ENCODE measurements at places on chromosomes 13 and 19.

GRCh38 chr13:56659041-56659471 lies 481.7 kb upstream of the PRR20A start:
- DNase-seq, result no peak

DNA sequence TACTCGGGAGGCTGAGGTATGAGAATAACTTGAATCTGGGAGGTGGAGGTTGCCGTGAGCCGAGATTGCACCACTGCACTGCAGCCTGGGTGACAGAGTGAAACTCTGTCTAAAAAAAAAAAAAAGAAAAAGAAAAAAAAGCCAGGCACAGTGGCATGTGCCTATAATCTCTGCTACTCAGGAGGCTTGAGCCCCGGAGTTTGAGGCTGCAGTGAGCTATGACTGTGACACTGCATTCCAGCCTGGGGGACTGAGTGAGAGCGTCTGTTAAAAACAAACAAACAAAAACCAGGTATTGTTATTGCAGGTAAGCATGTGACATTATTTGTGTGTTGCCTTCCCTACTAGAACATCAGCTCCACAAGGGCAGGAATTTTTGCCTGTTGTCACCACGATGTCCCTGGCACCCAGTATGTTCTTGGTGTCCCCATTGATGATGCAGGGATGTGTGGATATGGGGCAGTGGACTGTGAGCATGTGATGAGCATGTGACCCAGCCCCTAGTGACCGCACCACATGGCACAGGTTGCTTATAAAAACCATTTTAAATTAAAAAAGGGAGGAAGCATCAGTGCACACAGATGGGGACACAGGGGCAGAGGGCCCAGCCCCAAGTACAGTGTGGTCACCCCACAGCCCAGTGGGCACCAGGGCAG lies 1.6 kb upstream of the KANK2 start:
- DNase-seq, result no peak

GRCh38 chr13:42181381-42181953 lies 90.5 kb upstream of the AKAP11 start:
- no peak for DNase-seq

- DNase-seq, result no peak
Measured at GRCh38 chr13:23645851-23646250, 75.6 kb downstream of the TNFRSF19 start.

GRCh38 chr19:1252221-1252820 lies 3.9 kb downstream of the MIDN start:
- DNase-seq, result peak; percentile 96

GRCh38 chr19:7953576-7953975 lies 10.1 kb upstream of the TIMM44 start:
- DNase-seq, result no peak

DNA sequence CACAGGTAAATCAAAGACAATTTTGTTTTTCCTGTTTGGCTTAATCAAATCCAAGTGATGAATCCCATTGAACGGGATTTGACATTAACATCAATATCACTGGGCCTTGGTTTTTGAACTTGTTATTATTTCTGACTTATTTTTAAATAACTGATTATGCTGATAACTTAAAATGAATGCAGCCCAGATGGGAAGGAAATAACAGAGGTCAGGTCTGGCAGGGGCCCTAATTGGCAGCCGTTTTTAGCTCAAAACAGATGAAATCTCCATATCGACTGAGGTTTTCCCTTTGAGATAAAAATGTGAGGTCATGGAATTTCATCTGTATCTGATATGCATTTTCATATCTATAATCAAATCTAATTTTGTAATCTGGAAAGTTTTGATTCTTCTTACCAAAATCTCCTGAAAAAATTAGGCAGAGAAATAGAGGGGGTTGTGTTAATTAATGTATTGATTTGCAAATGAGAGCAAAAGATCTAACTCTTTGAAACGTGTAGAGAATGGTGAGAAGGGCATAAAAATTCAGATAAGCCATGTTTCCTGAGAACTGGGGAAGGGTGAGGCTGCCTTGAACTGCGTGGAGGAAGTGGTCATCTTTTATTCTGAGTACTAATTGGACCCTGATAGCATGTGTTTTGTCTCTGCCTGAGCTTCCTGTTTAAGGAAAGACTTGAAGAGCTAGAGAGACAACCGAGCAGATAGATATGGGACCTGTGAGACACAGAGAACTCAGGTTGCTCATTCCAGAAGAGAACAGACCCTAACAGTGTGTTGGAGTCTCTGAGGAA lies 98.2 kb upstream of the C1QTNF9B start:
- no peak for DNase-seq

DNA sequence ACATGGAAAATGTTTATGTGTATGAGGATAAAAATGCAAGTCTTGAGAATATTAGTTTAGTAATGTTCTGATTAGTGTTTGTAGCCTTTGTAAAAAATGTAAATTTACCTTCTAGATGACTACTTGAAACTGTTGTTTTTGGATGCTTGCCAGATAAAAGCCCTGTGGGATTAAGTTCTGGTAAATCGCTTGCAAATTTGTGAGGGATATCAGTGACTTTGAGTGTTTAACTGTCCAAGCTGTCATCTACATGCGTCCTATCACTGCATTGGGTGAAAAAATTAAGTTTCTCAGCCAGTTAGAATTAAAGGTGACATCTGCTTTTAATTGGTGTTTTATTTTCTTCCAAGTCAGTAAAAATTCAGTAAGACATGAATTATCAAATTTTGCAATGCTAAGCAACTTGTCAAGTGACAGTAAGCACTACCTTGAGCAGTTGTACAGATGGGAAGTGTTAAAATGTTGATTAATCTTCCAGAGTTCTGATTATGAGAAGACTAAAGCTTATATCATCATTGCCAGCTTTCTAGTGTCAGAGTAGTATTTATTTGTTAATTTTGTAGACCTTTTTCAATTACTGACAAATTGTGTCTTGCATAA lies 88.0 kb downstream of the PCCA start:
- DNase-seq, result peak; percentile 50
